Activated CD4-positive, alpha-beta T cell treated with anti-CD3 and anti-CD28 coated beads for 24 hours (primary cell): ENCODE measurements at places on chromosomes 6 and 20.

- no peak for DNase-seq
Measured at GRCh38 chr6:68572525-68572924, 62.6 kb upstream of the ADGRB3 start.

DNA sequence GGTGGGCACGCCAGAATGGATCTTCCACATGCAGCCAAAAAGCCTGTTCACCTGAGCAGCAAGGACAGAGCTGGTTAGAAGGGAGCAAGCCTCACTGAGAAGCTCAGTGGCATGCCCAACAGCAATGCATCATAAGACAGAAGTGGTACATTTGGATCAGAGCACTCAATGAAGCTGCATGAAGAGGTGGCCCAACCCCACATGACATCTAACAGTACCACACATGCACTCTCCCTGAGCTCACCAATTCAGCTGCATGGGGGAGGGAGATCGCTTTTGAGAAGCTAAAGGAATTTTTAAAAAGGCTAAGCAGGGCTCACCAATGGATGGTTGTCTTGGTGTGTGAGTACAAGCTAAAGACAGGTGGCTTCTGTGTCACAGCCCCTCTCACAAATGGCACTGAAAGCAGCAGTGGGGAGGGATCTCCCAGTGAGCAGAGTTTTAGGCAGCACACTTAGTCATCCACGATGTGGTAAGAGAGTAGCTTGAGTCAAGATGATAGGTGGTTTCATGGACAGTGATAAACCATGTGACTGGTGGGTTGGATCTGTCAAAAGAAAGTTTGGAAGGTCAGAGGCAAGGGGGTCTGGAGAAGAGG is 166.6 kb upstream of the TAB2 start:
- DNase-seq: no peak

GRCh38 chr6:106976270-106976669 is 1.7 kb upstream of the CD24 start:
- no peak for DNase-seq

DNA sequence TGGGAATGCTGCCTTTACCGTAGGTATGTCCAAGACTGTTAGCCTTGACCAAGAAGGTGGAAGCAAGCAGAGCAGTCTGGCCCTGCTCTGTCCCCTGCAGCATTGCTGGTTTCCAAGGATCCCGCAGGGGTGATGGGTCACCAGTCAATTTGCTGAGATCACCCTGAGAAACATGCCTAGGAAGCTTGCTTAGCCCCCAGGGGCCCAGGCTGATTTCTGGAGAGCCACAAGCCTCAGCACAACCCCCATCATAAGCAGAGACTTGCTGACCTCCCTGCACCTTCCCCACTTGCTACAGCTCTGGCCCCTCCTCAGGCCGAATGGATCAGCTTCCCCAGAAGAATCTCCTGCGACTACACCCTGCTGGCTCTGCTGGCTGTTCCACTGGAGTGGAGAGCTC is 21.5 kb downstream of the ARHGAP40 start:
- DNase-seq: no peak

- peak; percentile 33 for DNase-seq
Measured at GRCh38 chr6:149032599-149033405, 284.7 kb upstream of the TAB2 start.

DNA sequence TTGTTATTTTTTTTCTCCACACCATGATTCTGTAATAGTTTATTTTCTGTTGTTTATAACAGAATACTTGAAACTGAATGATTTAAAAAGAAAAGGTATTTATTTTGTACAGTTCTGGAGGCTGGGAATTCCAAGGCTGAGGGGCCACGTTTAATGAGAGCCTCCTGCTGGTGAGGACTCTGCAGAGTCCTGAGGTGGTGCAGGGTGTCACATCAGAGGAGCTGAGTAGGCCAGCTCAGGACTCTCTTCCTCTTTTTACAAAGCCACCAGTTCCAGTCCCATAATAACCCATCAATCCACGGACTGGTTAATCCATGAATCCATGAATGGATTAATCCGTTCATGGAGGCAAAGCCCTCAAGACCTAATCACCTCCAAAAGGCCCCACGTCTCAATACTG is 71.6 kb downstream of the TFAP2A start:
- DNase-seq: no peak

GRCh38 chr6:128000363-128000762 is 99.5 kb upstream of the THEMIS start:
- no peak for DNase-seq

GRCh38 chr6:158620963-158621693 is 23.4 kb downstream of the DYNLT1 start:
- DNase-seq: no peak

DNA sequence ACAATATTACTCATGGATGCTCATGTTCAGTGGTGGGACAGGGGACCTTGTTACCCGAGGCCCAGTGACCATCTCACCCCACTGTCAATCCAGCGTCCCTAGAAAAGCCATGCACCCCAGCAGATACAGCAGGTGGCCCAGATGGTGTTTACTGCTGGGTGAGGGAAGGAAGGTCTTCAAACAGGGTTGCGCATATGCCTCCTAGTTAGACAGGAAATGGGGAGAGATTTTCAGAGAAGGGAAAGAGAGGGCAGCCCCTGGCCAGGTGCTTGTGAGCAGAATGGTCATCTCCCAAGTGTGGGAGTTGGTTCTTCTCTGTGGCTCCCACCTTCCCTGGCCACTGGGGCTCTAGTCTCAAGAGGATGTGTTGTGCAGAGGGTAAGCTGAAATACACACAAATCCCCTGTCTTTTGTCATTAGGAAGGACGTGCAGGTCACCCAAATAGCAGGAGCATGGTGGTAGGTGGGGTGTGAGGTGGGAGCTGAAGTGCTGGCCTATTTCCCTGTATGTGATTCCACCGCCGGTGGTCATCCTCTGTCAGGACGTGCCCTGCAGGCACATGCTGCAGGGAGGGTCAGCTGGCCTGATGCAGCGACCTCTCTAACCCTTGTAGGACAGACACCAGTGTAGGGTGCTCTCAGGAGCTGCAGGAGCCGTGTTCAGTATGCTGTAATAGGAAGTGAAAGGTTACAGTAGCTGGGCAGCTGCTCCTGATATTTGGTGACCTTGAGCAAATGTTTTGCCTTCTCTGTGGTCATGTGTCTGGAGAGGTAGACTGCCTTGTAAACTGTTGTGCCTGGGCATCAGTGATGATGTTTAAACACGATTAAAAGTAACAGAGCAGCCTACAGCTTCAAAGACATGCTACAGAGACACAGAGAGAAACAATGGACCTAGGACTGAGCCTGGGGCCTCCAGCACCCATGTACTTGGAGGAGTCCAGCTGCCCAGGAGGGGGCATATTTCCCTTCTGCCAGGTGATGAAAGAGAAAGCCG is 3.2 kb upstream of the CST3 start:
- DNase-seq: no peak

GRCh38 chr20:49279677-49280462 is 2.0 kb upstream of the ZNFX1 start:
- DNase-seq: no peak

DNA sequence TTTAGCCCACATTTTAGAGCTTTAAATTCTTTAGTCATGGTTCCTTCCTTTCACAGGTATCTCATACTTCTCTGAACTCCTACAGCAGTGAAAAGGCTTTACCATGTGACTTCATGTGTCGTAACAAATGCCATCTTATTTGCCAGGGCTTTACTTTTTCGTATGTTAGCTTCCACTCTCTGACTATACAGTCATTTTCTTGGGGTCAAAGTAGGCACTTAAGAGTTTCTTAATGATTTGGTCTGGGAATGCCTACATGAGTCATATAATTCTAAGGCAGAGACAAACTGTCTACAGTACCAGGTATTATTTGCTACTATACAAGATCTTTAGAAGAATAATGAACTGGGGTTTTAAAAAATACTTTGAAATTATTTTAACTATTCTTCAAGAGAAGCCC is 15.0 kb downstream of the RAB23 start:
- no peak for DNase-seq

DNA sequence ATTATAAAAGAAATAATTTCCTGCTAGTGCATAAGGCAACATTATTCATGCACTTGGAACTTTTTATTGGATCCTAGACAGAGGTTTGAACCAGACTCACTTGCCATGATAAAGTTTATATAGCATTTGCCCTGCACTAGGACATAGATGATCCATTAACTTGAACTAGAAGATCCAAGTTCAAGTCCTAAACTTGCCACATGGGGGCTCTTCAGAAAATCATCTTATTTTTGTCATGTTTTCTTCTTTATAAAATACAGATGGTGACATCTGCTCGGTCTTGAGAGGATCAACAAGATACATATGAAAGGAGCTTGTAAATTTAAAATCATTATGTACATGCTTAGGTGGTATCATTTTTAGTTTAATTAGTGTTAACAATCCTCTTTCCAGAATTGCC is 94.5 kb downstream of the SIM1 start:
- DNase-seq: no peak

DNA sequence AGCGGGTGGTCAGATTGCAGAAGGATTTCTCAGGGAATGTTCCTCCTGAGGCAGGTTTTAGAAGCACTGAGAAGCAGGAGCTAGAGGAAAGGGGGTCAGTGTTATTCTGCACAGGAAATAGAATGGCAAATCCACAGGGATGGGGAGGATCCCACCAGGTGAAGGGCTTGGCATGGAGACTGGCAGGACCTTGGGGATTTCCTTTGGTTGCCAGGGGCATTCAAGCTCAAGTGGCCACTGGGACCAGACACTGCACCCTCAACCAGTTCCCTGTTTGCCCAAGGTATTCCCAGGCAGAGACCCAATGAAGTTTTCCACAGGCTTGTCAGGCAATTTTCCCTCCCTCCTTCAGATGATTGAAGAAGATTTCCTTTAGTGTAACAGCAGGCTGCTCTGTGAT is 123.2 kb upstream of the KCNK16 start:
- DNase-seq: no peak

DNA sequence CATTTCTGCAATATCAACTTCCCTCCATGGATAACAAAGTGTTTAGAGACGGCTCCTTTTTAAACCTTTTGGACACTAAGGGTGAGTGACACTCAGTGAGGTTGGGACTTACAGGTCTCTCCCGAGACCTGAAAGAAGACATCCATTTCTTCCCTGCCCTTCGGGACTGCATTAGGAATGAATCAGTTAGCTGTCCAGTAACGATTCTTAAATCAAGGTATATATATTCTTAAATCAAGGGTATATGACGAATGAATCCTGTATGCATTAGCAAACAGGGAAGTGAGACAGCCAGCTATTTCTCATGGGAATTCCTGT is 52.9 kb downstream of the EDN1 start:
- DNase-seq: no peak

DNA sequence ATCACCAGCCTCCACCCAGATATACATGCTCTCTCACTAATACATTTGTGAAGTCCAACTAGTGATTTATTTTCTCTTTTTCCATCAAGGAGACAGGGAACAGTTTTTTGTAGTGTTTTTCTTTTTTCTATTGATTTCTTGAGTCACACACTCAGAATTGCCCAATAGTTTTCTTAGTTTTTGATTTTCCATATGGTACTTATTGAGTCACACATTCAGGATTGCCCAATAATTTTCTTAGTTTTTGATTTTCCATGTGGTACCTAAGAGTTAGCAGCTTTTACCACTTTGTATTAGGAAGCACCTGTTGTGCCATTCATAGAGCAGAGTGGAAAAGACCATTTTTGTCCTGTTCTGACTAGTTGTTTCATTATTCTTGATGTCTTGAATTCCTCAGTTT is 1268.8 kb downstream of the EPHA7 start:
- no peak for DNase-seq

DNA sequence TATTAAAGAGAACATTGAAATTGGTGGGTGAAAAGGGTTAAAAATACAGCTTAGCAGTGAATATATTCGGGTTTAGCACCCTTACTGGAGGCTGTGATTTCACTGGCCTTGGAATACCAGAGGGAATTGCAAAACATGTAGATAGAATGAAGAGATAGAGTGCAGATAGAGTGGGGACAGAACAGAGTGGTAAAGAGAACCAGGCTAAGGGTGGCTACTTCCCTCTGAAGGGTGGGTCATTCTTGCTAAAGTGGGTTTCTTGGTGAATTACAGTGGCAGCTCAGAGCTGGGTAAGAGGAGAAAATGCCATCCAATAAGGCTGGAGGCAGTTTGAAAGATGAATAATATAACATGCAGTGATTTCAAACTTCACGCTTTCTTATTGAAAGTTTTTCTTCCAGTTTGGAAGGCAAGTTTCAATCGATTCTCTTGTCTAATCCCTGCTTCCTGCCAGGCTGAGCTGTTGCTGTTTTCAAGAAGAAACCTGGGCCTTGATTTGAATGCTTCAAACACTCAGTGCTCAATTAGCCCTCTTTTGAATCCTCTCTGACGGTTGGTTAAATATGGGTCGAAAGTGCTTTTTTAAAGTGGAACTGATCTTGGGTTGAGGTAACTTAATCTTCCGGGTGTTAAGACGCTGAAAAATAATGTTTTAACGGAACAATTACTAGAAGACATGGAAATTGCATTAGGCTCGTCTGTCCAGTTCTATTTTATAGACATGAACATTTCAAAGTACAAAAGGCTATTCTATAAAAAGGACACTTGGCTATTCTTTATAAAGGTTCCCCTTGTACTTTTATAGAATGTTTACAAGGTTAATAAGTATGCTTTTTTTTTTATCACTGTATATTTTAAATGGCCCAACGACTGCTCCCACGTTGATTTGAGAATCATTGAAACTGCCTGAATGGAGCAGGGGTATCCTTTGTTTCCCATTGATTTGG is 203.3 kb downstream of the BCAS1 start:
- no peak for DNase-seq

- DNase-seq: no peak
Measured at GRCh38 chr20:62268228-62268900, 30.0 kb downstream of the OSBPL2 start.

GRCh38 chr20:45037635-45038034 is 63.3 kb downstream of the KCNS1 start:
- DNase-seq: no peak

DNA sequence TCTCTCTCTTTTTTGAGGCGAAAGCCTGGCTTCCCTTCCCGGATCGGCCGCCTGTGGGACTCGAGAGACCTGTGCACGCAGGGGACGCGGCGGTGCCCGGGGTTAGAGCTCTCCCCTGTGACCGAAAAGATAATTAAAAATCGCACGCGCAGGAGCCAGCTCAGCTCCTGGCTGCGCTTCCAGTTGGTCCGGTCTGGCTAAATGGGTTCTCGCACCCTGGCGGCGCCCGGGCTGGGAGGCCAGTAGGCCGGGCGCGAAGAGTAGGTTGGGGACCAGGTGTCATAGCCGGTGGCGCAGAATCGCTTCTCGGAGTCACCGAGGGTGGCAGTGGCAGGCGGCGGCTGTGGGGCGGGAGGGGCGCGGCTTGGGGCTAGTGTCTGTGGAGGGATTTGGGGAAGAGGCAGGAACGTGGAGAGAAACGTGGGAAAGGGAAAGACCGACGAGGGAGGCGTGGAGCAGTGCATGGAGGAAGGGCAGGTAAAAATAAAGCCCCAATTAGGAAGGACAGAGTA is 41.9 kb upstream of the SUPT3H start:
- DNase-seq: peak; percentile 51

DNA sequence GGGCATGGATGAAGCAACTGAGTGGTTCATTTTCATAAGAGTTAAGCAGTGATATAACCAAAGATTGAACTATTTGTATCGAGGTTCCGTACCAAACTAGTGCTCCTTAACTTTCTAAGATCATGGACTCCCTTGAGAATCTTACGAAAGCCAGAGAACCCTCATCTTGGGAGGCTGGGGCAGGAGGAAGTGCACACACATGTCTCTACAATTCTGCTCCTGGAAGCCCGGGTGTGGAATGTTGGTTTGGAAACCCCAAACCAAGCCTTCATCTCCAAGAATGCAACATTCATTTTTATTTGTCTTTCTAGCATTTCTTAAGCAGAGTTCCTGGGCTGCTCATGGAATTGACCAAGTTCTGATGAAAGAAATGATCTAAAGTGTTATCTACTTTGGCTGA is 250.5 kb upstream of the PRND start:
- DNase-seq: no peak
